ENCODE measurements at places on chromosomes 2 and 18. TPM values are rescaled to one million over a fixed set of nuclear protein-coding genes. Genes with fewer than 3 reads are reported as not detected.

Gene PSTPIP2
- total RNA-seq: 1.6 TPM

Gene TMEM178A
- 32.2 TPM for total RNA-seq

Gene ACMSD
- total RNA-seq: not detected

Gene AQP12A
- total RNA-seq: not detected

Gene ALK
- total RNA-seq: 2.5 TPM

Gene POTEJ
- not detected for total RNA-seq

Gene CEBPZOS
- 26.6 TPM for total RNA-seq

Gene IKZF2
- total RNA-seq: 19.7 TPM

Gene DSG4
- not detected for total RNA-seq

Gene TP53I3
- 17.2 TPM for total RNA-seq

Gene CXXC1
- total RNA-seq: 56.7 TPM

Gene PAX8
- 0.31 TPM for total RNA-seq

Measured in parietal lobe (tissue), 2 donors.